Central memory CD8-positive, alpha-beta T cell (primary cell): ENCODE measurements at places on chromosomes 11 and 22.
A peak's percentile ranks its signal among the peaks of the same experiment; 100 is the strongest.

DNA sequence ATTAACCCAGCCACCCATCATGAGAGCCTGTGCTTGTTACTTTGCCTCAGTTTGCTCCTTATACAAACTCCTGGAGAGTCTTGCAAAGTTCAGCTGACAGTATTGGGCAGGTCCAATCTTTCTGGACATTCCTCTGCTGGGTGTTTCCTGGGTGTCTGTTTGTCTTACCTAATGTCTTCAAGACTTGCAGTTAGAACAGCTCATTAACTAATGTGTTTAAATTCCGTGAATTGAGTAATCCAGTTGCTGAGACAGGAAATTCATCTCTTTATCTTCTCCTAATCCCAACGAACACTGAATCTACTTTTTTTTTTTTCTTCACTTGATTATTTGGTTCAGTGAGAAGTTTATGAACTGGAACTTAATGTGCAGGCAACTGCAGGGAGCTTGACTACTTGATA is 20.6 kb downstream of the BCO2 start:
- no peak for DNase-seq

DNA sequence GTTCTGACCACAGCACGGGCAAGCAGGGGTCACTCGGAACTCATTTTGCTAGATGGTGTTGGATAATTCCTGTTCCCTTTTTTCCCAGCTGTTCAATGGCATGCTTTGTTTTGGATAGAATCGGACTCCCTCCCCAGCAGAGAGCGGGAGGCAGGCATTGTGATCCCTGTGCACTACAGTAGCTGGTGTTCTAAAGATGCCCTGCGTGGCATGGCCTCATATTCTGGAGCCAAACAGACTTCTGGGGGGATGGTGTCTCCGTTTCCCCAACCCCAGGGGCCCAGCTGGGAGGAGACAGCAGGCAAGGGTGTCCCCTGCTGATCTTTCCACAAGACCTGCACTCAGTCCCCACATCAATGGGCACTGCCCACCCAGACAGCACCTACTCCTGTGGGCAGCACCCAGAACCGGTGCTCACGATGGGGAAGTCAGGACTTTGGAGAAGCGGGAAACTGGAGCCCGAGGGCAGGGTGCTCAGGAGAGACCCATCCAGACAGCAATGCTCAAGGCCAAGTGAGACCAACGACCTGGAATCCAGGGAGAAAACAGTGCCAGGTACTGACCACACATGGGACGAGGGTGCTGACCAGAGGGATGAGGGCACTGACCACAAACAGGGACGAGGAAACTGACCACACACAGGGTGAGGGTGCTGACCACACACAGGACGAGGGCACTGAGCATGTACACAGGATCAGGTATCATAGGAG is 934.9 kb downstream of the BRD1 start:
- DNase-seq: no peak

GRCh38 chr11:46678741-46679130 is 21.7 kb downstream of the ARHGAP1 start:
- DNase-seq: no peak

DNA sequence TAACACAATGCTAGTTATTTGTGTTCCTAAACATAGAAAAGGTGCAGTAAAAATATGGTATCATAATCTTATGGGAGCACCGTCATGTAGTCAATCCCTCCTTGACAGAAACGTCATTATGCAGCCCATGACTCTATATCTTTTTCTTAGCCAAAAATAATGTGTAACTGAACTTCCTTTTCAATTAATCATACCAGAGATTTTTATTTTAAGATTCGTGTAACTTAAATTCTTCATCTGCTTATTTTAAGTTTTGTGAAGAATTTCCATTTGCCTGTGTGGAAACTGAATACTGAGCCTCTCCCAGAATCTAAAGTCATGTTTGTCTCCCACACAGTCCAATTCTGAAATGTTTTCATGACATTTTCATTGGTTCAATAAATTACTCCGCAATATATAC is 699.1 kb downstream of the KCNA4 start:
- no peak for DNase-seq

DNA sequence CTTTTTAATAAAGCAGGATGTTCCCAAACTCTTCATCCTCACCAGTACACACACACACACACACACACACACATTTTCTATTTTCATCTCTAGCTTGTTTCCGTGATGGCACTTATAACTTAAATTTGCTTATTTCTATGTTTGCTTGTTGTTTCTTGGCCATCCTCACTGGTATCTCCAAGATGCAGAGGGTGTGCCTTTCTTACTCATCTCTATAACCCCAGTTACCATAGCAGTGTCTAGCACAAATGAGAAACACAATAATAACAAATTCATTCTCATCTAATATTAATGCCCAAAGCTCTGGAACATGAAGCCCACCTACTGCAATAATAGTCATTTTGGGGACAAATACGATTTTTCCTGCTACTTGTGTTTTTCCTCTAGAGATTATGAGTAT is 156.3 kb downstream of the GRM5 start:
- no peak for DNase-seq

DNA sequence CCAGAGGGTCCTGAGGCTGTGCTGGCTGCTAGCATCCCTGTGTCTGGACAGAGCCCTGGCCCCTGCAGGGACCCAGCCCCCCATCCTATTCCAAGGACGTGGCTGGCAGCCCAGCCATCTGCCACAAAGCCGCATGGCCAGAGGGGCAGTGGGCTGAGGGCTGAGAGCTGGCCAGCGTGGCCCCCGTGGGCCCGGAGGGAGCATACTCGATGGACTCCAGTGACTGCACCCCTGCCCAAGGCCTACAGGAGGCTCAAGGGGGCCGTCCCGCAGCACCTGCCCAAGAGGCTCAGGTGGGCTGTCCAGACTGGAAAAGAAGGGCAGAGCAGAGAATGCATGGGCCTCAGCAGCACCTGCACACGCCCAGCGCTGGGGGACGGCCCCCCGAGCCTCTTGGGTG is 13.1 kb downstream of the TSPAN4 start:
- DNase-seq: no peak

DNA sequence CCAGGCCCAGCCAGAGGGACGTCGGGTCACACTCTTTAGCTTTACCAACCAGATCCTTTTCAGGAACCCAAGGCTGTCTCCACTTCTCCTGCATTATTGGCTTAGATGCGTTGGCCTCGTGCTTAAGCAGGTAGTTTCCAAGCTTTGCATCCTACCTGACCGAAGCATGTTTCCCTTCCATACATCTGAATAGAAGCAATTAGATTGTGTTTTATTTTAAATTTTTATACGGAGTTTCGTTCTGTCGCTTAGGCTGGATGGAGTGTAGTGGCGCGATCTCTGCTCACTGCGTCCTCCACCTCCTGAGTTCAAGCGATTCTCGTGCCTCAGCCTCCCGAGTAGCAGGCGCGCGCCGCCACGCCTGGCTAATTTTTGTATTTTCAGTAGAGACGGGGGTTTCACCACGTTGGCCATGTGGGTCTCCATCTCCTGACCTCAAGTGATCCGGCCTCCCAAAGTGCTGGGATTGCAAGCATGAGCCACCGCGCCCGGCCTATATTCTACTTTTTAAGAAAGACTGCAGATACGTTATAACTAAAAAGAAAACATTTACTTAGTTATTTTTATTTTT is 677 bp downstream of the DYNC2H1 start:
- DNase-seq: no peak

GRCh38 chr22:21054714-21055563 is 9.2 kb downstream of the LRRC74B start:
- DNase-seq: no peak

DNA sequence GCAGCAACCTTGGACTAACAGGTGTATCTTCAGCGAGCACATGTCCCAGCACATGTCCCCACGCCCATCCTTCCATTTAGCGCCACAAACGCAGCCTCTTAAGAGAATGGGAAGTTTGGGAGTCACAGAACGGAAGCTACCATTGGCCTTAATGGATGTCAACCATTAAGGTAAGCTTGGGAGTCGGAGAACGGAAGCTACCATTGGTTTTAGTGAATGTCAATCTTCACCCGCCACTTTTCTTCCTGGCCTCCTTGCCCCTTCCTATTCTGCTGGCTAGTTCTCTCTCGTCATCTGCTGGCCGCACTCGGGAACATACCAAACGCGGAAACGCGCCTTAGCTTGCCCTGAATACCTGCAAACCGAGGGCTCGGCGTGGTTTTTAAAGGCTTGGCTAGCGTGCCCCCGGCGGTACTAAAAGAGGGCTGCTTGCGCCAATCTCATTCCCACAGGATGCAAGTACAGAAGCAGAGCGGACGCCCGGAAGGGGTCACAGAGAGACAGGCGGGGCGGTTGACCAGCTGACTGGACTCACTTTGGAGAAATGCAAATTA is 24.3 kb downstream of the GLYATL1 start:
- no peak for DNase-seq

- no peak for DNase-seq
Measured at GRCh38 chr22:38468443-38469305, 778 bp downstream of the KDELR3 start.

- peak; percentile 32 for DNase-seq
Measured at GRCh38 chr11:12888525-12889158, 120.5 kb upstream of the RASSF10 start.

DNA sequence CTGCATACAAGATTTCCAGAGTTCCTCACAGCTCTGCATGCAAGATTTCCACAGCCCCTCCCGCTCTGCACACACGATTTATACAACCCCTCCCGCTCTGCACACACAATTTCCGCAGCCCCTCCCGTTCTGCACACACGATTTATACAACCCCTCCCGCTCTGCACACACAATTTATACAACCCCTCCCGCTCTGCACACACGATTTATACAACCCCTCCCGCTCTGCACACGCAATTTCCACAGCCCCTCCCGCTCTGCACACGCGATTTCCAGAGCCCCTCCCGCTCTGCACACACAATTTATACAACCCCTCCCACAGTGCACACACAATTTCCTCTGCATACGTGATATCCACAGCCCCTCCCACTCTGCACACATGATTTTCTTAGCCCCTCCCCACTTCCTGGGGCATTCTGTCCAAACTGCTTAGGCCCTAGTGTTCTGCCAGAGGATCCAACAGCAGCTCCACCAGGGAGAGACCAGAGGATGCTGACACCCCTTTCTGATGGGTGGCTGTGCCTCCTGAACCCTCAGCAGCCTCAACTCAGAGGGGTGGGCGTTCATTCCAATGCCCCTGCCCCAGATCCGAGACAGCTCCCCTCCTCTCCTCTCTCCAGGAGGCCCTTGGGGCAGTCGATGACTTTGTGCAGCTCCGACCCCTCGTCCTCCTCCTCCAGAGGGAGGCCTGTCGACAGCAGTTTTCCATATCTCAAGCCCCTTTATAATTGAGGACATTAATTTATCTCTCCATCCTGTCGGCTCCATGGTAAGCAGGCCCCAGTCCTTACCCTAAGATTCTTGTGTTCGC is 671.7 kb downstream of the BRD1 start:
- no peak for DNase-seq
